Activated CD8-positive, alpha-beta T cell treated with anti-CD3 and anti-CD28 coated beads for 36 hours (primary cell): ENCODE measurements at places on chromosomes 2 and 18. TPM values are rescaled to one million over a fixed set of nuclear protein-coding genes. Genes with fewer than 3 reads are reported as not detected.

DNA sequence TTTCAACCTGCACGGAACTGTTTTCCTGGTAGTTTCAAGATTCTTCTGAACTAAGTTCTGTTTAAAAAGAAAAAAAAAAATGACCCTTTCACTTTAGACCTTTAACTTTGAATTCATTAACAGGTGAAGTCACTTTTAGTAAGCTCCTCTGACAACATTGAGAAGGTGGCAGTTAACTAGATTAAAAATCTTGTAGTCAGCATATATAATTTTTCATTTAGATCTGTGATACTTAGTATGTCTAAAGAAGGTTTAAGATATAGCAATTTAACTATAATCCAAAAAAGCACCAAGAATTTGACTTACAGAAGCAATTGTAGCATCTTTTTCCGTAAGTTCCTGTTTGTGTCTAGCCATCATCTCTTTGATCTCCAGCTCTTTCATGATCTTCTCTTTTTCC, 45.4 kb downstream of the SLC66A3 start:
- no peak overlapping the region for H3K4me3 ChIP-seq
- peaks cover 16% of the 10 kb centered on the region for H3K4me1 ChIP-seq
- H3K36me3 ChIP-seq: peaks cover 12% of the 10 kb centered on the region
- no peaks in the 10 kb centered on the region for H3K27me3 ChIP-seq
- no peak for DNase-seq

DNA sequence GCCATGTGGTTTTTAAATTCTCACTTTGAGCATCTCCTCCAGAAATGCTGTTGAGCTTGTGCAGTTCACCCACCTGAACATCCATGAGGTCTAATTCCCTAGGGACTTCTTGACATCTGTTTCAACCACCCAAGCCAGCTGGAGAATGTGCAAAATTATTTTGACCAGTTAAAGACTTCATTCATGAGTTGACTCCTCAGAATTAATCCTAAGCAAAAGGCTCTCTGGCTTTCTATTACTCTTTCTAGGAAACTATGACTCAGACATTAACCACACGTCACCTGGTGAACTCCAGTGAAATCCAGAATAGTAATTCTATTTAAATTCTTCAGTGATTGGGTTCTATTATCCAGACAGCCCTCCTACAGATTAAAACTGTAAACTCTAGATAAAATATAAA, 247.5 kb downstream of the NBAS start:
- no peak overlapping the region for H3K4me3 ChIP-seq
- no peak overlapping the region for H3K27ac ChIP-seq
- peak; percentile 4 for DNase-seq
- no peaks in the 10 kb centered on the region for H3K27me3 ChIP-seq
- peaks cover 62% of the 10 kb centered on the region for H3K36me3 ChIP-seq

DNA sequence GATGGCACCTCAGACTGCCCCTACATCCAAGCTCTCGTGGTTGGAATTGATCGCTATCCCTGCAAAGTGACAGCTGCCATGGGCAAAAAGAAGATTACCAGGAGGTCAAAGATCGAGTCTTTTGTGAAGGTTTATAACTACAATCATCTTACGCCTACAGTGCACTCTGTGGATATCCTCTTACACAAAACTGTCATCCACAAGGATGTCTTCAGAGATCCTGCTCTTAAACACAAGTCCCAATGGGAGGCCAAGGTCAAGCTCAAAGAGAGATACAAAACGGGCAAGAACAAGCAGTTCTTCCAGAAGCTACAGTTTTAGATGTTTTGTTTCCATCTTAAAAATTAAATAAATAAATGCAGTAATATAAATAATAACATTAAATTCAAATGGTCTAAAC, 45.4 kb downstream of the INO80D start:
- no peaks in the 10 kb centered on the region for H3K27me3 ChIP-seq
- H3K27ac ChIP-seq: no peak overlapping the region
- no peak for DNase-seq
- H3K4me3 ChIP-seq: no peak overlapping the region

HK2 gene
- 124 TPM for total RNA-seq

GRCh38 chr2:9657731-9658130, 26.9 kb upstream of the YWHAQ start:
- H3K4me1 ChIP-seq: peaks cover 26% of the 10 kb centered on the region
- no peak overlapping the region for H3K4me3 ChIP-seq
- H3K27ac ChIP-seq: no peak overlapping the region
- no peaks in the 10 kb centered on the region for H3K36me3 ChIP-seq
- no peak for DNase-seq
- no peaks in the 10 kb centered on the region for H3K27me3 ChIP-seq

HIBCH gene
- total RNA-seq: 17.6 TPM

GRCh38 chr2:1482253-1482675, 69.0 kb downstream of the TPO start:
- H3K4me3 ChIP-seq: no peak overlapping the region
- no peaks in the 10 kb centered on the region for H3K27me3 ChIP-seq
- no peaks in the 10 kb centered on the region for H3K36me3 ChIP-seq
- H3K27ac ChIP-seq: no peak overlapping the region
- DNase-seq: no peak
- H3K4me1 ChIP-seq: no peaks in the 10 kb centered on the region

DNA sequence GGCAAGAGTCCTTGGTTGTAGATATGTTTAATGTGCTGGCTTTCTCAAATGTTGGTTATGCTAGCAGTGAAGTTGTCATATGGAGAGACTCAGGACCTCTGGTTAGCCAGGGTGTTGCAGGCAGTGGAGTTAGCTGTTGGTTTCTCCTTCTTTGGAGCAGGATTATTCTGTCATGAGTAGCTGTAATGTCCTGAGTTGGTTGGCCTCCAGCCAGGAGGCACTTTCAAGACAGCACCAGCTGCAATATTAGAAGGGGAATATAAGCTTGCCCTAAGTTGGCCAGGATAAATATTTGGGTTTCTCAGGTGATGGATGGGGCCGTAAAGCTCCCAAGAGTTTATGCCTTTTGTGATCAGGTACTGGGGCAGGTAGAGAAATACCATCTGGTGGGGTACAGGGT, 65.5 kb downstream of the MSTN start:
- H3K4me3 ChIP-seq: no peak overlapping the region
- H3K27me3 ChIP-seq: peaks cover 4% of the 10 kb centered on the region
- H3K4me1 ChIP-seq: no peaks in the 10 kb centered on the region
- H3K27ac ChIP-seq: no peak overlapping the region
- no peak for DNase-seq

DNA sequence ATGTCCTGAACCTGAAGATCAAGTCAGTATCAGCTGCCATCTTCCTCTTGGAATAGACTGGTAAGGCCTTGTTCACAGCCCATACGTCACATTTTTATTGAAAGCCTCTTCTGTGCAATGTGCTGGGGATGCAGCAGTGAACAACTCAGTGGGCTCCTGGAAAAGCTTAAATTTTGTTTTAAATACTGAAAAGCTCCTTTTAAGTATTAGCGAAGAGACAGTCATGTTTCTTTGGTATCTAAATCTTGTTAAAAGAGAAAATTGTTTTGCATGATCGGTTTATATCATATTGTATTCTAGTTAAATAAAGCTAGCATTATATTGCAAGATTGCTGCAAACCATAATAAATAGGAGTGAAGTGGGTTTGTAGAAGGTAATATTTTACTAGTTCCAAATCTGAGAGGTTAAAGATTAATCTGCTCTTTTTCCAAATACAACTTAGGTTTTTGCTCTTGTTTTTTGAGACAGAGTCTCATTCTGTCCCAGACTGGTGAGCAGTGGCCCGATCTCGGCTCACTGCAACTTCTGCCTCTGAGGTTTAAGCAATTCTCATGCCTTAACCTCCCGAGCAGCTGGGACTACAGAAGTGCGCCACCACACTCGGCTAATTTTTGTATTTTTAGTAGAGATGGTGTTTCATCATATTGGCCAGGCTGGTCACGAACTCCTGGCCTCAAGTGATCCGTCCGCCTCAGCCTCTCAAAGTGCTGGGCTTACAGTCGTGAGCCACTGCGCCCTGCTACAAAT, 1.6 kb upstream of the RMDN2 start:
- no peaks in the 10 kb centered on the region for H3K36me3 ChIP-seq

DNA sequence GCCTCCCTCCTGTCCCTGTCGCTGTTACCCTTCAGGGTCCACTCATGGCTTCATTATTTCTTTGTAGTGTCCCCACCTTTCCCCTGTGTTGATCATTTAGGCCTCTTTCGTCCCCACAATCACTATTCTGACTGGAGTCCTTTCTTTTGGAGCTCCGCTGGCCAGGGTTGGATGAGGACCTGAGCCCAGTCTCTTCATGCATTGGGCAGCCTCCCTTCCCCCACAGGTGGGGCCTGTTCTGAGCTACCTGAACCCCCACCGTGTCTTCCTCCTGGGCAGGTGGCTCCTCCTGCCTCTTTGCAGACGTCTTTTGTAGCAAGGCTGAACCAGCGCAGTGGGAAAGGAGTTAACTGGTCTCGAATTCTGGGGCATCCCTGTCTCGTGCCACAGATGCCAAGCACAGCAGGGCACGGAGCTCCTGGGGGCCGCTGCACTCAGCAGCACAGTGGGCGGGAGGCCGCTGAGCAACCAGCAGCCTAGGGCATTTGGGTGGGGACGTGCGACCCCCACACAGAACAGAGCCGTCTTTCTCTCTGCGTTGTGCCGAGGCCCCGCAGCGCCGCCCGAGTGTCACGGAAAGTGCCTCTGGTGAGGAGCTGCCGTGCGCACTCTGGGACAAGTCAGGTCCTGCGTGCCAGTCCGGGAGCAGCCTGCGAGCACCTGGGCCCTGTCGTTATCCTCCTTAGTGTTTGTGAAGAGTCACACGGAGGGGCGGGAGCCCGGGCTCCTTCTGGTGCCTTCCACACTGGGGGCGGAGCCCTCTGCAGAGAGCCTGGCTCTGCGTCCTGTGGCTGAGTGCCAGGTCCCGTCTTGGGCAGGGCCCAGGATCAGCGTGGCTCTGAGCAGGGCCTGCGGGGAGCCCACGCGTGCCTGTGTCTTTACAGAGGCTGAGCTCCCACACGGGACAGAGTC, 130.1 kb downstream of the NFATC1 start:
- DNase-seq: no peak
- no peaks in the 10 kb centered on the region for H3K27me3 ChIP-seq
- H3K27ac ChIP-seq: peak overlapping the region; percentile 89
- H3K4me3 ChIP-seq: peak overlapping the region; percentile 37
- peaks cover 42% of the 10 kb centered on the region for H3K4me1 ChIP-seq
- H3K36me3 ChIP-seq: peaks cover 29% of the 10 kb centered on the region

- peaks cover 6% of the 10 kb centered on the region for H3K27me3 ChIP-seq
- peak overlapping the region; percentile 88 for H3K4me3 ChIP-seq
- H3K27ac ChIP-seq: peak overlapping the region; percentile 89
- DNase-seq: peak; percentile 87
- peaks cover 15% of the 10 kb centered on the region for H3K4me1 ChIP-seq
These were observed 121.0 kb downstream of the GYPC start for GRCh38 chr2:126776692-126777619.

DNA sequence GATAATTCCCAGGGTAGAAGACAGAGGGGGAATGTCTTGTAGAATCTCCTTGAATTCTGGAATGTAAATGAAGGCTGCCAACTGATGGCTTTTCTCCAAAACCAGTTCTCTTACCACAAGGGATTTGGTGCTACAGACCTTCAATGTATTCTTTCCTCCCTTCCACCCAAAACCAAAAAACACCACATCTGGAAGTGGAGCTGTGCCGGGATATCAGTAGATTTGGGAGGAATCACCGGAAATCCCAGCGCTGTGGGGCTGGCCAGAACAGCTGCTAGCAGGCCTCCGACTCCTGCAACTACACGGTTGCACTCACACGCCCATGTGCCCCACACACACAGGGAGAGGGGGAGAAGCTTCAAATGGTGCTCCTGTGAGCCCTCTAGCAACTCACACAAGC, 45.7 kb downstream of the RPL31 start:
- H3K27me3 ChIP-seq: no peaks in the 10 kb centered on the region
- no peak overlapping the region for H3K4me3 ChIP-seq
- no peak for DNase-seq
- no peaks in the 10 kb centered on the region for H3K4me1 ChIP-seq
- H3K27ac ChIP-seq: no peak overlapping the region

DNA sequence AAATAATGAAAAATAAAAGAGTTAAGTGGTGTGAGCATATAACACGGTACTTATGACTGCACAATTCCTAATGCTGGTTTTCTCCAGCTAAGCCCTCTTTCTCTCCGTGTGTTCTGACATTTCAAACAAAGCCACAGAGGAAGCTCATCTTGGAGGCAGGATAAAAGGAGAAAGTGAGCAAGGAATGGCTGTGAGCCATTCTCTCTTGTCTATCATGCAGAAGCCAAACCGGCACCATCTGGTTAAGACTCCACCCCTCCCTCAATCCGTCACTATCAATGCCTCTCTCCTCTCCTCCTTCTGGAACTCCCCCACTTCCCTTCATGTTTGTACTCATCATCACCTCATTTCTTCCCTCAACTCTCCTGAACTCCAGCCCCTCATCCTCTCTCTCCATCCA, 210.4 kb downstream of the TMEM163 start:
- no peaks in the 10 kb centered on the region for H3K27me3 ChIP-seq
- H3K4me1 ChIP-seq: no peaks in the 10 kb centered on the region
- no peaks in the 10 kb centered on the region for H3K36me3 ChIP-seq
- DNase-seq: no peak

DNA sequence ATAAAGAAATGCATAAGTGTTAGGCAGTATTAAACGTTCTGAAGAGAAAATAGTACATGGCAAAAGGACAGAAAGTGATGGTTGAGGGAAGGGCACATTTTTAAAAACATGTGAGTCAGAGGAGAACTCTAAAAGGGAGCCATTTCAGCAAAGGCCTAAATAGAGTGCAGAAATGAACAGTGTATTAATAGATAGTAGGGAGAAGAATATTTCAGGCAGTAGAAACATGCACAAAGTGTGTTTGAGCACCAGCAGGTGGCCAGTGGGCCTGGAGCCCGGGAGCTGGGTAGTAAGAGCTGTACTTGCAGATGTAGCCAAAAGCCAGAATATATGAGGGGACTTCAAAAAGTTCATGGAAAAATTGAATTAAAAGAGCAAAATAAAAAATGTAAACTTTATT, 288.1 kb upstream of the FIGN start:
- H3K4me1 ChIP-seq: no peaks in the 10 kb centered on the region
- H3K27me3 ChIP-seq: no peaks in the 10 kb centered on the region
- no peak for DNase-seq
- no peaks in the 10 kb centered on the region for H3K36me3 ChIP-seq
- no peak overlapping the region for H3K4me3 ChIP-seq

DNA sequence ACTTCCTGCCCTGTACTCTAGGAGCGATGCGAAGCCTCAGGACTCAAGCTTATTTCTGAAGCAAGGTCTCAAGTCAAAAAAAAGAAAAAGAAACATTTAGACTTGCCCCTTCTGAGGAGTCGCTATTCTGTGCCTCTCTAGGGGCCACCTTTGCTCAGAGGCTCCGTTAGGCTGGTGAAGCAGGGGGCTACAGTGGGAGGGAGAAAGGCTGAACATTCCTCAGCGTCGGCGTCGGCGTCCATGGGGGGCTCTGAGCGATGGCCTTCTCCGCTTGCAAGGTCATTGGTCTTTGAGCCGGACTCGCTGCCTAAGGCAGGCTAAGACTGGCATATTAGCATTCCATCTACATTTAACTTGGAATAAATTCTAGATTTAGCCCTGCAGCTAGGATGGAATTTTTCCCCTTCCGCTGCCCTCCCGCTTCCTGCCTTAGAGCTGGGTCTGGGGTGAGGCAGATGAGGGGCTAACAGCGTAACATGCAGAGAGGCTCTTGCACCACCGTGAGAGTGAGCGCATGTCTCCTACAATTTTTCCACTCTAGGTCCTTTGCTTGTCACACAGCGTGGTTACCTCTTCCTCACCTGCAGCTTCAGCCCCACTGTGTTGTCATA, 53.6 kb upstream of the ATL2 start:
- H3K4me1 ChIP-seq: no peaks in the 10 kb centered on the region
- no peak for DNase-seq
- H3K4me3 ChIP-seq: no peak overlapping the region
- H3K27ac ChIP-seq: no peak overlapping the region
- no peaks in the 10 kb centered on the region for H3K36me3 ChIP-seq
